SK-MEL-5 (cell line): ENCODE measurements at places on chromosomes 1 and 21. TPM values are rescaled to one million over a fixed set of nuclear protein-coding genes. Genes with fewer than 3 reads are reported as not detected.

The TPTE gene
- 0.26 and 1.5 TPM in 2 replicates for total RNA-seq

The C1orf53 gene
- total RNA-seq, result 3.0 and 5.1 TPM in 2 replicates

The TNFAIP8L2 gene
- not detected in 2 replicates for total RNA-seq

The PGLYRP4 gene
- total RNA-seq, result not detected in 2 replicates

The RAB7B gene
- total RNA-seq, result 2.6 and 3.4 TPM in 2 replicates

The FAM72D gene
- 5.8 TPM in 2 replicates for total RNA-seq

The ETV3L gene
- not detected in 2 replicates for total RNA-seq

The TSPAN2 gene
- not detected in 2 replicates for total RNA-seq

The RXRG gene
- total RNA-seq, result 44.3 and 53.3 TPM in 2 replicates

The FCGR3A gene
- total RNA-seq, result not detected in 2 replicates

The CACNA1S gene
- total RNA-seq, result 0.05 TPM in 1 of 2 replicates, not detected in the other

The ANGPTL1 gene
- total RNA-seq, result 1.8 and 2.2 TPM in 2 replicates

The TSPEAR gene
- not detected in 2 replicates for total RNA-seq

The TRAF3IP3 gene
- 0.61 TPM in 1 of 2 replicates, not detected in the other for total RNA-seq

The TRPM2 gene
- 0.21 and 0.37 TPM in 2 replicates for total RNA-seq
